ENCODE measurements at places on chromosomes 6 and 20.

- no peak for DNase-seq
These were observed 306.5 kb upstream of the RUNX2 start for GRCh38 chr6:45021676-45022075.

DNA sequence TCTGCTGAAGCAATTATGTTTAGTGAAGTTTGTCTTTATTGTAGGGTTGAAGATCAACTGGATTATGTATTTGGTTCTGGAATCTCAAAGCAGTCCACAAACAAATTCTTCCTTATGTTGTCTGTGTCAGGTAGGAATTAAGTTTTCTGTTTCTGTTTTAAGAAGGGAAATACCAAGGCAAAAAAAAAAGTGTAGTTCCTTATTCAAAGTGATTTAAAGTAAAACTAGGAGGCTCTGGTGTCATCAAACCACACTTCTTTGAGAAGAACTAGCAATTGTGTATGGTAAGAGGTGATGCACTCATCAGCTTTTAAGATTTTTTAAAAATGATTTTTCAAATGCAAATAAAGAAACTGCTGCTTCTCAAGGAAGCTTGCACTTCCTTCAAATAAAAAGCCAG is 1.9 kb downstream of the FAM135A start:
- no peak for DNase-seq

DNA sequence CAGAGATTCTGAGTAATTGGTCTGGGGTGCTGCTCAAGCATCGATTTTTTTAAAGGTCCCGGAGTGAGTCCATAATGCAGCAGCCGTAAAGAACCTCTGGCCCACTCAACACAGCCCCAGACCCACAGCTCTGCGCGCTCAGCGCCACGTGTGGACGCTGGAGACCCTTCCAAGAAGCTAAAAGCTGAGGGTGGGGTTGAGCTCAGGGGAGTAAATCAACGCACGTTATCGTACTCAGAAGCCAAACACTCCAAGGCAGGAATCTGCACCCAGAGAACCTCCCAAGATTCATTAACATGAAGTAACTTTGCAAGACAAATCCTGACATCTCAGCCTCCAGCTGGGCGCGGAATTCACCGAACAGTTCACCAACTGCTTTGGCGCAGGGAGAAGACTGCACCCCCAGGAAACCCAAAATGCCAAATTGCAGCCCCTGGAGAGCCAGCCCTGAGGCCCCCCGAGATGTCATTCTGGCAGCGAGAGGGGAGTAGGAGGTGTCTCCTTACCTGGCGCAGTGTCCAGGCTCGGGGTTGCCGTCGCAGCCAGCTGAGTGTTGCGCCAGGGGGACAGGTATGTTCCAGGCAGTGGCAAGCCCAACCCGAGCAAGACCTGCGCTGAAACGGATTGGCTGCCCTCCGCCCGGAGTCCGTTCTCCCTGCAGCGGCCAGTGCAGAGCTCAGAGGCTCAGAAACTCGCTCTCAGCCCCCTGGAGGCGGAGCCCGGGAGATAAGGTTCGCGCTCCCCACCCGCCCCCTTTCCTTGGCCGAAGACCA is at the start of gene COL21A1:
Gene COL21A1 (minus strand): TSS at position 700 of the 773 bp plus-strand sequence. CDS start 64,962 bp downstream, outside the sequence.
- DNase-seq, result no peak

- no peak for DNase-seq
These were observed 98.0 kb upstream of the CITED2 start for GRCh38 chr6:139472351-139473015.

DNA sequence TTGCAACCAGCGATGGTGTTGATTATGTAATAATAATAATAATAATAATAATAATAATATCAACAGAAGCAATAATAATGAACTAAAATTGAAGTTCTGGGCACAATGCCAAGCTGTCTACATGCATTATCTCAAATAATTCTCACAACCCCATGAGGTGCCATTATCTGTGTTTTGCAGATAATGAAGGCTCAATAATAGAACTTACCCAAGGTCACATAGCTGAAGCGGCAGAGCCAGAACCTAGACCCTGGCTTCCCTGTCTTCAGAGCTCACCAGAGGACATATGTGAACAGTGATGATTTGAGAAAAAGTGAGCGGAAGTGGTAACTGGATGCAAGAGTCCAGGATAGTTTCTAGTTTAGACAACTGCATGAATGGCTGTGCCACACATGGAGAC is 91.0 kb downstream of the HIVEP1 start:
- DNase-seq, result no peak

Data from stimulated activated CD4-positive, alpha-beta T cell treated with anti-CD3 and anti-CD28 coated beads, Interleukin-2, amount 100 ng/mL, for 24 hours (primary cell).